Activated effector memory CD4-positive, alpha-beta T cell treated with Interleukin-2 at 50 U/mL for 16 hours (primary cell): ENCODE measurements at places on chromosomes 12 and 14.

DNA sequence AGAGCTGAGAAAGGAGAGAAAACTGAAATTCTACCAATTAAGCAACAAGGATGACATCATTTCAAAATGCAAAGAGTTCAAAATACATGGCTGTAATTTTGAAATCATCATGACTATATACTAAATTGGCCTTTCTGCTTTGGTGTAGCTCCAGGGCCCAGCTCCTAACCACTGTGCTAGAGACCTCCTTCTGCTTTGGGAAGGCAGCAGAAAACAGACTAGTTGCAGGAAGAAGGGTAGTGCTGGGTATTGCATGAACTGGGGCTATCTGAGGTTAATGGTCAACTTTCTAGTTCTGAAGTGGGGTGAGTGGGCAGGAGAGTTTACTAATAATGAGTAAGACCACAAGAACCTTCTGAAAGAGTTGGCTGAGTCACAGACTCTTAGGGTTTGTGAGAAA, 66.2 kb downstream of the PTGER2 start:
- DNase-seq: no peak

DNA sequence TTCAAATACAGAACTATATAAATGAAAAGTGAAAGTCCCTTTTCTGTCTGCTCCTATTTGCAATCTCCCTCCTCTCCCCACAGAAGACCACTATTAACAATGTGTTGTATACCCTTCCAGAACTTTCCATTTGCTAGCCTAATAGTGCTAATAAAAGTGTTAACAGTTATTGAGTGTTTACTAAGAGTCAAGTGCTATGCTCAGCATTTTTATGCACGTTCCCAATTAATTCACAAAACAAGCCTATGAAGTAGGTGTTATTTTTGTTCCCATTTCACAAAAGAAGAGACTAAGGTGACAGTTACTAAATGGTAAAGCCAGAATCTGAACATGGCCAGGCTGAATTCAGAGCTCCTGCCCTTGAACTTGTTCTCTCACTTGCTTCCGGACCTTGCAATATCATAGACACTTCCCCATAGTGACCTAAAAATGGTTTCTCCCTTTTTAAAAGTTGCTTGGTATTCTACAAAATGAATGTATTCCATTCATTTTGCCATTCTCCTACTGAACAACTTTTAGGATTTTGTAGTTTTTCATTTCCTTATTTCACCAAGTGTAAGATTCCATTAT, 1.6 kb upstream of the PRKAB1 start:
- no peak for DNase-seq

DNA sequence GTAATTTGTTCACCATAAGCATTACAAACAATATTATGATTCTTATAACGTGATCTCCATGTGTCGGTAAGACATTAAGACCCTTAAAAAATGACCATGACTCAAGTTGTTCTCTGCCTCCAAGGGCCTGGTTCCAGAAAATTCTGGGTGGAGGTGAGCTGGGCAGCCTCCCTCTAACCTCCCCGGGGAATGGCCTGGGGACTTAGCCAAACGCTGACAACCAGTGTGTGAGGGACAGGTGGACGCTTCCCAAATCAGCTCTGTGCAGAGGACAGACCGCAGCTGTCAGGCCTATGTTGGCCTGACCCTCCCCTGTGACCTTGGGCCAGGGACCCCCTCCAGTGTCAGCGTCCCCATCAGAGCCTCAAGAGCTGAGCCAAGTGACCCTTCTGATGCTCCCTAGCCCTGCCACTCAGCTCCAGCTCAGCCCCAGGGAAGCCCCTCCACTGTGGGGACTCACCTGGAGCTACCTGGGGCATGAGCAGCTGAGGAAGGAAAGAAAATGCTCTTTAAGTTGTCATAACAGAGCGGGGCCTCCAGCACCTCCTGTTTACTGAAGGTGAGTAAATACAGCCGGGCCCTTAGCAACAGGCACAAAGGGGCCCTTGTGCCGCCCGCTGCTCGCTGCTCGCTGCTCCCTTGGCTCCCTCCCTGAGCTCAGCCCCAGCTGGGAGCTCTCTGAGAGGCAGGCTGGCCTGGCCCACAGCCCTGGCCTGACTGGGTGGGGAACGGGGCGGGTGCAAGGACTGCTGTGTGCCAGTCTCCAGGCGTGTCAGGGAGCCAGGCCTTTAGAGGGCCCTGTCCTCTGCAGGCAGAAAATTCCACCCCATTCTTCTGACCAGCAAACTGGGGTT, 116.6 kb downstream of the CALM1 start:
- DNase-seq: no peak

- DNase-seq: no peak
These were observed 24.1 kb downstream of the ITPR2 start for GRCh38 chr12:26808766-26809476.

GRCh38 chr12:76208129-76208528, 123.6 kb upstream of the NAP1L1 start:
- DNase-seq: no peak

DNA sequence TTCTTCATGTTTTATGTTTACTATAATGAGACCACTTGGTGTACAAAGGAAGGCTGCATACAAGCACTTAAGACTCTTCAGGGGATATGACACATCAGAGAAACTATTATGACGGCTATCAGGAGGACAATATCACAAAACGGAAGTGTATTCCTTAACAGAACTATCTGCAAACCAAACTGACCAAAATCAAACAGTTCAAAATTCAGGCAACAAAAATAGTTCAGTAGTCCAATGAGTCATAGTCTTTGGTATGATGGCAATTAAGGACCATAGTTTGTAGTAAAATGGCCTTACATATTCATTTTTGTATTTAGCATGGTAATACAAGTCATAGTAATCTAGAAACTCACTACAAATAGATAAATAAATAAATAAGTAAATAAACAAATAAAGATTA, 1638.7 kb upstream of the SEL1L start:
- no peak for DNase-seq

GRCh38 chr14:22465201-22465840, 123.7 kb downstream of the DAD1 start:
- no peak for DNase-seq

- no peak for DNase-seq
These were observed 53.3 kb upstream of the CERS5 start for GRCh38 chr12:50220363-50220995.

DNA sequence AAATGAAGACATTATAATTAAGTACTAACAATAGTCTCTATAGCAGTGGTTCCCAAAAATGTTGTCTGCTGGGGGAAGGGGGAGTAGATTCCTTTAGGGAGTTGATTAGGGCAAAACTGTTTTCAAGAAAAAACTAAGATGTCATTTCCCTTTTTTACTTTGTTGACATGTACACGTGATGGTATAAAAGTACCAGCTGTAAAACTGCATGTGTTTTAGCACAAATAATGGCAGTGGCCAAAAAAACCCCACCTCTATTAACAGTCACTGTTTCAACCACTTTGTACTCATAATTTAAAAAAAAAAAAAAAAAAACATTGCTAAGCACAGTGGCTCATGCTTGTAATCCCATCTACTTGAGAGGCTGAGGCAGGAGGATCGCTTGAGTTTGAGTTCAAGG, 61.7 kb downstream of the PPP1R12A start:
- DNase-seq: no peak

- DNase-seq: no peak
These were observed 4.9 kb upstream of the CSAD start for GRCh38 chr12:53185582-53186153.

DNA sequence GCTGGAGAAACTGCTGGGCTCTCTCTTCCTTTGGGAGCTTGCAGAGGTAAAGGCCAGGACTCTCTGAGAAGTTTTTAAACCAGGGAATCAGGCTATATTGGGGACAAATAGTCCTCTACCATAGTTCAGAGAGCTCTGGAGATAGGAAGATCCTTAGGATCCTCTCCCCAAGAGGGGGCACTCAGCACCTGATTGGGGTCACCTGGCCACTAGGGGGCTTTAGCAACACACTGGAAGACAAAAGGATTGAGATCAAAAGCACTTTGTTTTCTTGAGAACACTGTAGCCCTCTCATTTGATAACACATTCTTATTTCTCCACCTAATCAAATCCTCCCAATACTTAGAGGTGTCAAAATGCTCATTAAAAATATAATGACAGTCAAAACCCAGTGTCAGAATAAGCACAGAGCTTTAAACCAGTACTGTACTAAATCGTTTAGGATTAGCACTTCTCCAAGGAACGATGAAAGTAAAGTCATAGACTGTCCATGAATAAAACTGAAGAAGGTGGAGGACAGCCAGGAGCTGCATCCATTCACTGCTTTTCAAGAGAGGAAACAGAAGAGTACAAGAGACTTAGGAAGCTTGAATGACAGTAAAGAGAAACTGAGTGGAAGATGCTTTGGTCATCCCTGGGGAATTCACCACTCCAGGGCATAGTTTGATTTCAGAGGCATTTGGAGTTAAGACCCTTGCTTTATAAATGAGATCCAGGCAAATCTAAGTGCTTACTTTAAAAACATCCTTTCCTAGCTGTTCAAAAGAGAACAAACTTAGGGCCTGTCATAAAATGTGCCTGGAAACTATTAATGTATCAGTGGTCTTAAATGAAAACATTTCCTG, 26.5 kb downstream of the BMP4 start:
- DNase-seq: no peak

DNA sequence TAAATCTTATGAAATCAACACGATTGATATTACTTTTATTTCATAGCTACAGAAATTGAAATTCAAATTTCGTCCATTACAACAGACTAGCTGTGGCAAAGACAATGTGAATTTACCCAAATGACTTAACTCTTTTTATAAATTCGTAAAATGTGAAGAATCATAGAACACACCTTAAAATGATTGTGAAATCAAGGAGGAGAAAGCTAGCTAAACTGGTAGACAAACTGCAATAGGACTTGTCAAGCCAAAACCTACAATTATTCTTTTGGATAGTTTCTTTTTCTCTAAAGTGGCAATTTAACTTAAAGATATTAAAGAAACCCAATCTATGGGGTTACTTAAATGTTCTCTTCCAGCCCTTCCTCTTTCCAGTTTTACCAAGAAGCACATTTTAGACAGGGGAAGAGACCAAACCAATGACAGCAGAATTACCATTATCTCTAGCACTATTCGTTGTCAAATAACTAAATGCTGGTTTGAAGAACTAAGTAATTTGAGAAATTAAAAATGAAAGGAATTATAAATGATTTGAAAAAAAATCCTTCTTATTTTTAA, 807 bp upstream of the SLC16A7 start:
- no peak for DNase-seq

DNA sequence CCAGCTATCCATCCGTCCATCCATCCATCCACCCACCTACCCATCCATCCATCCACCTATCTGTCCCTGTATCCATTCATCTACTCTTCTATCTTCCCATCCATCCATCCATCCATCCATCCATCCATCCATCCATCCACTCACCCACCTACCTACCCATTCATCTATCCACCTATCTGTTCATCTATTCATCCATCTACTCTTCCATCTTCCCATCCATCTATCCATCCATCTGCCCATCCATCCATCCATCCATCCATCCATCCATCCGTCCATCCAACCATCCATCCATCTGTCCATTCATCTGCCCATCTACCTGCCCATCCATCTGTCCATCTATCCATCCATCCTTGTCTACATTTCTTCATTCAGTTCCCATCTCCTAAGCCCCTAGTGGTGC, 17.8 kb upstream of the HHIPL1 start:
- DNase-seq: no peak

DNA sequence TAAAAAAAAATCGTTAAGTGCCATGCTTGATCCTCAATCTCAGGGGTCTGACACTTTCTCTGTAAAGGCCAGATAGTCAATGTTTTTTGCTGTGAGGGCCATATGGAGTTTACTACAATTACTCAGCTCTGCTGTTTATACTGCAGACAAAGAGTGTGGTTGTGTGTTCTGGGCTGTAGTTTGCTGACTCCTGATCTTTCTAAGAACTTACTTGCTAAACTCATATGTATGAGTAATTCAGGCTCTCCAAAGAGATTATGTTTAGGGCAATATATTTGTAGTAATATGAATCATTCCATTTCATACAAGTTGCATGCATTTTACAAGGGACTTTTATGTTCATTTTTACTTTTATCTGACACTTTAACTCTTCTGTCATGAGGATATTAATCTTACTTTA, 188.2 kb downstream of the TMTC2 start:
- DNase-seq: no peak
